ENCODE measurements at places on chromosomes 4 and X.

- DNase-seq: no peak
Measured at GRCh38 chr4:95627709-95628108, 78.9 kb upstream of the UNC5C start.

- no peak for DNase-seq
Measured at GRCh38 chrX:41634284-41634683, 54.5 kb upstream of the GPR34 start.

GRCh38 chr4:57974821-57975220 lies 864.6 kb upstream of the IGFBP7 start:
- no peak for DNase-seq

DNA sequence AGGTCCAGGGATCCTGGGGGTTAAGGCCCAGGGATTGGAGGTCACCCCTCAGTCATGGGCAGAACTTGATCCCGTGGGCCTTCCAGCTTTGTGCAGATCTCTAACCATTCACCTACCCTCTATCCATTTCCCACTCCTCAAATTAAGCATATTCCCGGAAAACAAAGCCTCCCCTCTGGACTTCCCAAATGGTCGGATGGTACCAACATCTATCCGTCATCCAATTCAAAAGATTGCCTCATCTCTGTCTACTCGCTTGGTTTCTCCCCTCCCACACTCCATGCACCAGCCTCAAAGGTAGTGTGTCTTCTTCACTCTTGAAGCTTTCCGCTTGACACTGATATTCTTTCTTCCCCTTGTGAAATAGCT lies 473 bp upstream of the BCLAF3 start:
- DNase-seq: no peak

DNA sequence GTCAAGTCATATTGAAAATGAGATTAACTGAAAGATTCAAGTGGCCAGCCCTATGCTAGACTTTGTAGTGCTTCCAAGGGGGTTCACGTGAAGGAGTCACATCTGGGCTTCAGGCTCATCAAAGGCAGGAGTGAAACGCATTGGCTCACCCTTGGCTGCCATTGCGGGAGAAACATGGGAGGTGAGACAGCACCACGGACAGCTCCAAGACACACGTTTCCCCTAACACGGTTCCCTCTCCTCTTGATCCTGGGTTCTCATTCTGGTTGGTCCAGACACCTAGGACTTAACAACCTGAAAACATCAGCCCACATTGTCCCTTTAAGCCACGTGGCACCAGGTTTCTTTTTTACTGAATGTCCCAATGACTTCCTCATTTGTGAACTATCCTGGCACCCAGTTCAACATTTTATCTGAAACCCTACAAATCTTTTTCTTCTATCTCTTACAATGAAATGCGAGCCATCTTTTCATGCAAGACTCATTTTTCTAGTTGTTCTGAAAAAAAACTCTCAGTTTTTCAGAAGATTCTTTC lies 279.0 kb upstream of the VCX3A start:
- DNase-seq: no peak

DNA sequence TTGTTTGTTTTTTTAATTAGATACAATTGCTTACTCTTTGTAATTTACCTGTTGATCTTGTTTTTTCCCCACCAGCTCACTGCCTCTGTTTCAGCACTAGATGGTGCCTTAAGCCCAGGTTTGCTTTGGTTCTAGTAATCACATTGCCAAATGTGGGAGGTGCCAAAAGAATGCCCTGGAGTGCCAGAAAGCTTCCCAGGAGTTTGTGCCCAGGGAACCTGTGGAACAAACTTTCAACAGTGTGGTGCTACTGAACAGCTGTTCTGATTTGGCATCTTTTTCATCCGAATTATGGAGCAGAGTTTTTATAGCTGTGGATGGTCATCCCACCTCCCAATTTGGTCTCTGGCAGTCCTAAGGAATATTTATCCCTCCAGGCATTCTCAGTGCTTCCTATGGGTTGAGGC lies 1000.7 kb downstream of the STIM2 start:
- DNase-seq: no peak

GRCh38 chr4:119697887-119698393 lies 69.3 kb upstream of the PDE5A start:
- no peak for DNase-seq

DNA sequence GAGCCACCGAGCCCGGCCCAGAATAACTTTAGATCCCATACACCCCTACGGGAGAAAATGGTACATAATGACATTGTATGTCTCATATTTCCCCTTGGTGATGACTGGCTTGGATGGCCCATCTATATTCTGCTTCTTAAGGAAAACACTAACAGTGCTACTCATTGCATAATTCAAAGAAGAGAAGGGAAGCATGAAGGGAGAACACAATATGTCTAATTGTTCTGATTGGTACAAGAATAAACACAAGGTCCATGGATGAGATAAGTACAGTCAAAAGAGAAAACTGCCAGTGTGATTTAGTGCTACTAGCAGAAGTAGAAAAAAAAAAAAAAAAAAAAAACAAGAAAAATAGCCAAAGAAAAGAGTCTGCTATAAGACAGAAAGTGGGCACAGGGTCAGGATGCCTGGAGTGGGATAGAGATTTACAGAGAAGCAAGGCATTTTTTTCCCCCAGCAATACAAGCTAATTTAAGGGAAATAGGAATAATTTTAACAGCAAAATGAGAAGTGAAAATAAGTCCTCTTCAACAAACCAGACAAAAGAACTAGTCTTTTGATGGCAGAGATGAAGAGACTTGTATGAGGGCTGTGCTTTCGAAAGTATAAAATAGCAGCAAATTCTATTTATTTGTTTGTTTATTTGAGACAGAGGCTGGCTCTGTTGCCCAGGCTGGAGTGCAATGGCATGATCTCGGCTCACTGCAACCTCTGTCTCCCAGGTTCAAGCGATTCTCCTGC lies 96.5 kb upstream of the MAP3K15 start:
- DNase-seq: no peak

DNA sequence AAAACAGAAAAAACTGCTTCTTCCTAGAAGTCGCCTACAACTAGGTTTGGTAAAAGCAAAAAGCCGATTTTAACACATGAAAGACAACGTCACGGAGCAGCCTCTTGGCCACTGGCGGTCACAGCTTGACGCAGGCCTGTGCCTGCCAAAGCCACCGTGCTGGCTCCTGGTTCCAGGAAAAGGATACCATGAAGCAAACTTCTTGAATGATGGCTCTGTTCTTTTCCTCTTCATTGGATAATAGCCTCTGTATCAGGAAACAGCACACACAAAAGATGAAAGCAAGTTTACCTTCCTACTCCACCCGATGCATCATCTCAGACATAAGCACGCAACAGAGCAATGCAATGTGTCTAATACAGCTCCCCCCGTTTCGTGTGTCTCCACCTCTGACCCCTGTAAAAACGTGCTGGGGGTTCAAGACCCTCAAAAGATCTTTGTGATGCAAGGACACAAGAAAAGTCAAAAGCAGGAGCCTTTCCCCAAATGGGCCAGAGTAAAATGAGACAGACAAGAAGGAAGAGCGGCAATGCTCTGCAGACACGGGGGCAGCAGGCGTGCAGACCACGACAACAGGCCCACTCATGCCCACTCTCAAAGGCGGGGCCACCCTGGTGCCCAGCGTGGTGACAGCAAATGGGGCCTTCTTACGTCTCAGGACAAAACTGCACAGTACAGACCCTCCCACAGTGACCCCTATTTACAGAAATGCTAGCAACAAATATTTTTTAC lies 19.4 kb downstream of the GAK start:
- DNase-seq: peak; percentile 60

GRCh38 chr4:126136922-126137781 lies 822.4 kb downstream of the FAT4 start:
- no peak for DNase-seq

- DNase-seq: no peak
Measured at GRCh38 chrX:49001521-49002090, 458 bp downstream of the GRIPAP1 start.

DNA sequence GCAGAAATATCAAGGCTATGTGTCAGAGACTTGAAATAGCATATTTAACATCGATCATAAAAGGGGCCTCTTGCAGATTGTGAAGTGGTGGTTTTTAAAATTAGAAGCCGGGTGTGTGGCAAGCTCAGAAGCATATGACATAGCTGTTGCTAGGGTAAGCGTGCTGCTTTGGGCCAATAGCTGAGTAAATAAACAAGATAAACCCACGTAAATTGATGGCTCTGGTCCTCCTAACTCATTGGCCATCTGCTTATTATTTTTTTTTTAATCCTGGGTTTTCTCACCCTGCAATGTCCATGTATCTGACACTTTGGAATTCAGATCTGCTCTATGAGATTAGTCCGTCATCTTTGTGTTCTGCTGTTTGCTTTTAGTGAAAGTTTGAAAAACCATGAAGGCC lies 32.6 kb upstream of the STOX2 start:
- no peak for DNase-seq

DNA sequence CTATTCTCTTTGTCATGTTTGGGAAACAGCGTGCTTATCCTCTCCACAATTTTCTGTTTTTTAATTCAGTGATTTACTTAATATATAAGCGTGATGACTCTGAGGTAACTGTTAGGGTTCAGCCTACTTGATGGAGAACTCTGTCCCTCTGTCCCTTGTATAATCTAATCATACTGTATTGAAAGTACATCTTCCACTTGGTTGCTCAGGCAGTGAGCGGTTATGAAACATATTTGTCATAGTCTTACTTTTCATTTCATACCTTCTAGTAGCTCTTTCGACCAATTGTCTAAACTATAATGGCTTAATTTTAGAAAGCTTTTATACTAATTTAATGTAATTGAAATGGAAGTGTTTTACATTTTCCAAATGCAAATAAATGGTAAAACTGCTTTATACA lies 469.0 kb downstream of the TLL1 start:
- no peak for DNase-seq

DNA sequence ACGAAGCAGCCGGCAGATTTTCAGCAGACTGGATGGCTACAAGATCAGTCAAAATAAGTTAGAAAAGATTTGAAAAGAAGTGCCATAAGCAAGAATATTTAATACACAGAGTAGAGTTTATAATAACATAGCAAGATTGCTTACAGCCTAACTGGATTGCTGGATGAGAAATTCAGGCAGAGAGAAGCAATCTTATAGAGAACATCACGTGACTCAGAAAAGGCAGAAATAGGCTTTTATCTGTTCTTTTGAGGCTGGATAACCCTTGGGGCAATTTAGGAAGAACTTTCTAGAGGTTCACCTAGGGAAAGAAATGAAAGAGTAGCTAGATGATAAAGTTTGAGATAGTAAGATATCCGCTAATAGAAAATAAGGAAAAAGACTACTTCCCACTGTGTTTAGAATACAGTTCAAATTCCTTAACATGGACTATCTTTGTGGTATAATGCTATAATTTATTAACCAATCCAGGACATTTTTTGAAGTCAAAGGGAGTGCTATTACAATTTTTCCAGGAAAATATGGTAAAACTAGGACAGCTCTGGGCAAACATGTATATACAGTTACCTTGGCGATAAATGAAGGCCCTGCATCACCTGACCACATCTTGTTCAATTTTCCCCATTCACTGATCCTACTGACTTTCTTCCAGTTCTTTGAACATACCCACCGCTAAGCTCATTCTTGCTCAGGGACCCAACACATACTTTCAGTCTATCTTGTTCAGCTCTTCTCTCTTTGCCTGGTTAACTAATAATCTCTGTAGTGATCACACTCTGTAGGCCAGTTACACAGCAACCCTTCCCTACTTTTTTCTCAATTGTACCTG lies 12.7 kb upstream of the SPCS3 start:
- no peak for DNase-seq

DNA sequence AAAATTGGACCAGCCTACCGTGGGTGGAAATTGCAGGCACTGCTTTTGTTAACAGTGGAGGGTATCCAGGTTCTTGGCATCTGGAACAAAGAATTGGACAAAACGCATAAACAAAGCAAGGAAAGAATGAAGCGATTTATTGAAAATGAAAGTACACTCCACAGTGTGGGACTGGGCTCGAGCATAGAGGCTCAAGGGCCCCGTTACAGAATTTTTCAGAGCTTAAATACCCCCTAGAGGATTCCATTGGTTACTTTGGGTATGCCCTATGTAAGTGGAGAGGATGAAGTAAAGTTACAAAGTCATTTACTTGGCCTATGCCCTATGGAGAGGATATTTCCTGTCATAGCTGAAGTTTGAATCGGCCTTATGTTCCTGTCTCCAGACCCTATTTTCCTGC lies 85.3 kb downstream of the GLUD2 start:
- DNase-seq: no peak

- no peak for DNase-seq
Measured at GRCh38 chr4:156764145-156764544, 207.5 kb downstream of the PDGFC start.

- no peak for DNase-seq
Measured at GRCh38 chr4:165464376-165464775, 85.6 kb downstream of the CPE start.

GRCh38 chr4:12122316-12122715 lies 693.6 kb upstream of the HS3ST1 start:
- DNase-seq: no peak

GRCh38 chr4:13313856-13314255 lies 170.3 kb downstream of the RAB28 start:
- DNase-seq: no peak

GRCh38 chrX:32150141-32150540 lies 1061.2 kb downstream of the DMD start:
- no peak for DNase-seq

DNA sequence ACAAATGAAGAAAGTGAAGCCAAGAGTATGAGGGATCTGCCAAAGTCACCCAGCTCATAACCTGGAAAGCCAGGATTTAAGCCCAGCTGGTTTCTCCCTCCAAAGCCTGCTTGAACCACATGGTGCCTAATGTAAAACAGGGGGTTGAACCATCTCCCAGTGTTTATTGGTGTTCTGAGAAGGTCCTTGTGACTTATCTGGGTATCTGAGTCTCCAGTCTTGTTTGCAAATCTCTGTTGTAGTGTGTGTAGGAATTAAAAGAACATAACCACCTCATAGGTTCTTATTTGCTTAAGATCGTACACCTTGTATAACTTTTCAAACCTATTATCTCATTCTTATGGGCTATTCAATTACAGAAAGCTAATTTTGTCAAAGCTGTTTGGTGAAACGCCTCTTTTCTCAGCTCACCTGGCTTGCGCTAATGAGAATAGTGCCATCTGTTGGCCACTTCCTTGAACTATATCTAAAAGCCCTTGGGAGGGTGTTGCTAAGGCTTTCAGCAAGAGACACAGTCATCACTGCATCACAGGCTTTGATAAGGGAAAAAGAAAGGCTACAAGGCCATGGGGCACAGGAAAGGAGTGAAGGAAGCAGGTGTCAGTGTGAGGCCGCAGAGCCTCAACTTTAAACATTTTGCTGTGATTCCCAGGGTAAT lies 34.0 kb downstream of the ETDB start:
- no peak for DNase-seq

All from breast epithelium (tissue), 4 donors.